NCI-H1694 (cell line): ENCODE measurements at places on chromosomes 3 and 15.

- DNase-seq, result no peak
Measured at GRCh38 chr3:8660175-8661118, 15.8 kb upstream of the SSUH2 start.

DNA sequence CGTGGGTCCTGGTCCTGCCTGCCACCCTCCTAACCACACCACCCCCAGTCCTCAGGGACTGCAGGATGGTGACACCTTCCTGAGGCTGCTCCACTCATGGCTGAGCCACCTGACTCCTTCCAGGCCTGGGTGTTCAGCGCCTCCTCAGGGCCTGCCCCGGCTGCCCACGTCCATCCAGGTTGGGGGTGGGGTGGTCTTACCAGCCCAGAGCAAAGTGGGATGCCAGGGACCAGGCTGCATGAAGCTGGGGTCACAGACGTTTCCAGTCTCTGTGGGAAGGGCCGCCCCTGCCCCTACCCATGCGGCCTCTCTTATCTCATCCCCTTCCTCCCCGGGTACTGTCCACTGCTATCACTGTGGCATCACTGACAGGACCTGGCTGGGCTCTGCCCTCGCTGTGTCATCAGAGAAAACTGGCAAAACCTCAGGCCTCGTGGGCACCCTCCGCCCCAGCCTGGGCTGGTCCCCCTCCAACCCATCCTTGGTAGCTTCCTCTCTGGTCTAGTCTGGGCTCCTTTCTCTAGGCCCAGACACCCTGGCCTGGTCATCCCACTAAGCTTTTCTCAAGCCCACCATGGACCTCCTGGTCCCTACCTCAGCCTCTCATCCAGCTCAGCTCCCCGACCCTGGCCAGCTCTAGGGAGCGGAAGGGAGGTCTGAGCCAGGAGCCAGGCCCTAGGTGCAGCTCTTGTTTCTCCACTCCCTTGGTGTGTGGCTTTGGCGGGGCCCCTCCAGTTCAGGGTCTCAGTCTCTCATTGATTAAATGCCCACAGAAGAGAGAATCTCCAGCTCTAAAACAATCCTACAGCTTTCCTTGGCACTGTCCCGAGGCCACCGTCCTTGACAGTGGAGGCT, 32.9 kb downstream of the WNT7A start:
- DNase-seq, result no peak

GRCh38 chr3:152339881-152340505, 71.3 kb downstream of the MBNL1 start:
- no peak for DNase-seq

DNA sequence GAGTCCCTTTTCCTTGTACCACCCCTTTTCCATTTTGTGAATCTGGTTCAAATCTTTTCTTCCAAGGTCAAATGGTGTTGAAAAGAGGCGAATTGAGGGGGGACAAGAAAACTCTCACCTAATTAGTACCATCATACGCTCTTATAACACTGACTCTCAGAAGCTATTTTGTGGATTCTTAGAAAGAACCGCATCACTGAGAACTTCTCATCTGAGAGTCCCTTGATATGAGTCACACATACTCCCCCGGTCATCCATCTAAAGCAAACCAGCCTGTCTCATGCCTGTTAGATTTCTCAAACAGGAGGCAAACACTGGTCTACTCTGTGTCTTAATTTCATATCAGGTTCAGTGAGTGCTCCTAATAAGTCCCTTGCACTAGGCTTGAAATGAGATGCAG, 76.5 kb upstream of the SPRED1 start:
- DNase-seq, result no peak

GRCh38 chr3:36366308-36366707, 14.0 kb upstream of the STAC start:
- no peak for DNase-seq

GRCh38 chr15:89575656-89576416, 567 bp downstream of the TICRR start:
- no peak for DNase-seq

GRCh38 chr3:105529456-105529855, 162.7 kb downstream of the ALCAM start:
- no peak for DNase-seq

GRCh38 chr3:150388498-150389418, 19.3 kb upstream of the TSC22D2 start:
- DNase-seq, result no peak

DNA sequence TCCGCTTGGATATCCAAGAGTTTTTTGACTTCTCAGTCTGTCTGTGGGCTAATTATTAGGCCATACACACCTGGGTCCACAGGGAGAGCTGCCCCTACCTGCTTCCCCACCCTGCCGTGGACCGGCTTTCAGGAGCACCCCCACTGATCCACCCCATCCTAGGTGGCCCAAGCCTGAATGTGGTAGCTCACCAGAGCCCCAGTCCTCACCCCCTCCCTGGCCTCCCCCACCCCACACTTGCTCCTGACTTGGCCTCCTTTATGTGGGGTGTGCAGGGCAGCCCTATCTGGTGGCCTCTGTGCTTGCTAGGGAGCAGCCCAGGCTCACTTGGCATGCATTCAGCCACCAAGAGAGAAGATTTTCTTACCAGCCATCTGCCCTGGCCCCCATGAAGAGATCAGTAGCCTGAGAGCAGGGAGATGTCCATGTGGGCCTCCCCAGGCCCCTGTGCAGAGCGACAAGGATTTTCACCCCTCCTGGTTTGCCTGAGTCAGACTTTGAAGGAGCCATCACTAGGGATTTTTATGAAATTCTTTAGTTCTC, 11.2 kb downstream of the LRRK1 start:
- DNase-seq, result no peak

GRCh38 chr3:132553826-132554225, 43.2 kb upstream of the ACKR4 start:
- no peak for DNase-seq

DNA sequence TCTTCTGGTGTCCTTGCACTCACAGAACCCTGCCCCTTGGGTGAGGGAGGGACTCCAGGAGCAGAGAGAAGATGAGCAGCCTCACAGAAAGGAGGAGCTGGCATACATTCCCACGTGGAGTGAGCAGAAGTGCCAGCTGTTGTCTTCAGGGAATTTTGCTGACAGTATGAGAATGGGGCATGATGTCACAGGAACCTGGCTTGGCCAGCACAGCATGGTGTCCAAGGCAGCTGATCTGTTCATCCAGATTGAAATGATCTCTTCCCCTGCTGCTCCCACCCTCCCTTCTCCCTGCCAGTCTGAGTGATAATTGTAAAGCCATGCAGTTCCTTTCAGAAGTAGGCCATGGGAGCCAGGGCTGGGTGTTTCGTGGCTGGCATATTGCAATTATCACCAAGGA, 53.3 kb downstream of the GJD2 start:
- DNase-seq, result no peak

GRCh38 chr3:14943042-14943441, 4.3 kb upstream of the NR2C2 start:
- no peak for DNase-seq

- peak; percentile 24 for DNase-seq
Measured at GRCh38 chr3:134754768-134755559, 40.1 kb upstream of the EPHB1 start.

DNA sequence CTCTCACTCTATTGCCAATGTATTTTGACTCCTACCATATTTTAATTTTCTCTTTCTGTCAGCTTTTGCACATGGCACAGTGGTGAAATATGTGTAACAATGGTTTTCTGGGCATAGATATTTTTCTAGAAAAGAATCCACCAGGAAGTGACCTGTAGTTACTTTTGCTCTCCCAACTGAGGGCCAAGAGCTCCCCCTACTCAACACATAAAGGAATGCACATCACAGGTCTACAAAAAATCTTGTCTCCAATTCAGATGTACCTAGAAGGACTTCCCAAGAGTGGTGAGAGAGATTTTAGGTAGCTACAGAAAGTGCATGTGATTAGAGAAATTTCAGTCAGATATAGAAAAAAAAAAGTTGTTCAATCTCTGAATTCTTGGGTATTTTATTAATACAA, 15.6 kb downstream of the CPA3 start:
- DNase-seq, result no peak

DNA sequence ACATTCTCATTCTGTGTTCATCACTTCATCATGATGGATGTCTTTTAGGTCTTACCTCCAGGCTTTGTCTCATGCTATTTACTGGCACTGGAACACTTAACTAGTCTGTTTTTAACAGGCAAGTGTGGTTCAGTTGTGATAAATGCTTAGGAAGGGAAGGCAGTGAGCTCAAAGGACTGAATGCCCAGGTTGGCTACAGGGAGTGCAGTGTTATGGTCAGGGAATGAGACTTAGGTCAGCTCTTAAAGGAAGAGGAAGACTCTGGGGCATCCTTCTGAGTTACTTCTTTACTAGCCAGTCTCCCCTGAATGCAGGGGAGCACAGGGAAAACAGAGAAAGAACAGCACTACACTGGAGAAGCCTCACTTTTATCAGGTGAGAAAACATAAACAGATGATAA, 72.6 kb downstream of the TGFBR2 start:
- no peak for DNase-seq
